ENCODE measurements at places on chromosomes 6 and 20. TPM values are rescaled to one million over a fixed set of nuclear protein-coding genes. Genes with fewer than 3 reads are reported as not detected.
A peak's percentile ranks its signal among the peaks of the same experiment; 100 is the strongest.

GRCh38 chr6:105501246-105501645, 98.4 kb upstream of the PREP start:
- no peak for DNase-seq

Gene CRNKL1
- total RNA-seq, result 14.1 TPM

GRCh38 chr20:10501402-10501801, 66.3 kb downstream of the SLX4IP start:
- DNase-seq, result no peak

DNA sequence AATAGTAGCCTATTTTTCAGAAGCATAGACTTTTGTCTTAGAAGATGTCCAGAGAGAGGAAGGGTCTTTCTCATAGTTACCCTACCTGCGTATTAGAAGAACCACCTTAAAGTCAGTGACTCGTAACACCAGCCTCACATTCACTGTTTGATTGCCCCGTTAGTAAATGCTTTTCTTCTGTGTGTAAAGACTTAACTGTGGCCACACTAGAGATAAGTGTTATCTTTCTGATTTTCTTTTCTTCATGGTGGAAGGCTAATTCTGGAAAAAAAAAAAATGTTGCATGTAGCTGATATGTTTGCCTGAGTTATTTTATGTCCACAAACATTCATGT, 83.9 kb downstream of the SAMD3 start:
- DNase-seq, result no peak

Gene GRM4
- total RNA-seq, result not detected

GRCh38 chr20:6295127-6295866, 172.5 kb upstream of the FERMT1 start:
- DNase-seq, result no peak

Gene TRIM15
- not detected for total RNA-seq

Gene EGFL8
- 6.8 TPM for total RNA-seq

DNA sequence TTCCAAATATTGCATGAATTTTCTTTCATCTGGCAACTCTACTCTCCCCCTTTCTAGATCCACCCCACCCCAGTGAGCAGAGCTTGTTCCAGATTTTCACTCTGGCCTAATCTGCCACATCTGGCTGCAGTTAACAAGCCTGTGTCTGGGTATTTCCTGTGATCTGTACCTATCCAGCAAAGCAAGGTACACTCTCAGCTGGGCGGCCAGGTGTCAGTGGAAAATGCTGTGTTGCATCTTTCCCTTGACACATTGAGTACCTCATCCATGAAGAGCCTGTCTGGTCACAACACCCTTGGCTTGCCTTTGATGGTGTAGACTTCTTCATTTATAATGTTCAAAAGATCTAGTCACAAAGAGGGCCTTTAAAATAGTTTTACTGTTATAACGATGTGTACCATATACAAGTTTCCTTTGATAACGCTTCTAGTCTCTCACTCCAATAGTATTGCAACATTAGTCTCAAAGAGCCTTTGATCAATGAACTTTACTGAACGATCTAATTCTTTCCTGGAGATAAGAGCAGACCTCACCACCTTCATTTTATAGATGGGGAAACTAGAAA, 6.0 kb upstream of the RNF182 start:
- no peak for DNase-seq

Gene PLN
- 3,055 TPM for total RNA-seq

- no peak for DNase-seq
Observed at GRCh38 chr6:12636336-12636735, 80.2 kb upstream of the PHACTR1 start.

Gene CTAGE9
- not detected for total RNA-seq

- DNase-seq, result no peak
Observed at GRCh38 chr6:104579310-104579863, 280.3 kb downstream of the HACE1 start.

Gene MOG
- 12.8 TPM for total RNA-seq

DNA sequence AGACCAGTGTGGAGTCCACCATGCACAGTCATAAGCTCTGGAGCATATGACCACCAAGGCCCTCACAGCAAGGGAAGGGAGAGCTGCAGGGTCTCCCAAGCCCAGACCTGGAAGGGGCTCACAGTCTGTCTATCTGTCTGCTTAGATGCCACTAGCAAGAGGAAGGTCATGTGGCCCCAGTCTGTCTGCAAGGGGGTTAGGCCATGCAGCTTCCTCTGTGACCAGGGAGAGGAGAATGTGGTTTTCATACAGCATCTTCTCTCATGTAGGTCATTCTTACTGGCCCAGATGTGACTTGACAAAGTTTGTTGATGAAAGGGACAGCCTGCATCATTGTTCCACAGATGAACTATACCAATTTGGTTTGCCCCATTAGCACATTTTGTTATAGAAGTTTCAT, 260.8 kb downstream of the FARS2 start:
- DNase-seq, result no peak

- peak; percentile 47 for DNase-seq
Observed at GRCh38 chr6:131013495-131013894, 49.5 kb downstream of the EPB41L2 start.

Gene EMILIN3
- 3.1 TPM for total RNA-seq

- DNase-seq, result no peak
Observed at GRCh38 chr6:36216559-36216958, 20.0 kb downstream of the BRPF3 start.

DNA sequence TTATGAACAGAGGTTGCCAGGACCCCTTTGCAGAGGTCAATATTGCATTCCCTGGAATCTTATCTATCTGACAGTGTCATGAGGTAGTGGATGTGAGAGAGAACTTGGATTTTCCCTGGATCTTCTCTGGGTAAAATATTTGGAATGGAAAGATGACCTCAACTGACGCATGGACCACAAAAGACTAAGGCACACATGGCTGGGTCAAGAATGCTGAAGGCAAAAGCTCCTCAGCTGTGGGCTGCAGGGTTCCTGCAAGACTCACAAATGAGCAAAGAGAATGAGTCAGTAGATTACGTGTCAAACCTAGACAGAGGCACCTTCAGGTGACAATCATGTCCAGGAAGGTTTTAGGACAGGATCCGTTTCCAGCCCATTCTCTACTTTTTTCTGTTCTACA, 484.0 kb downstream of the C6orf118 start:
- no peak for DNase-seq

GRCh38 chr20:2799688-2800520, 523 bp downstream of the CPXM1 start:
- no peak for DNase-seq

- DNase-seq, result no peak
Observed at GRCh38 chr6:142714951-142715785, 229.8 kb downstream of the HIVEP2 start.

DNA sequence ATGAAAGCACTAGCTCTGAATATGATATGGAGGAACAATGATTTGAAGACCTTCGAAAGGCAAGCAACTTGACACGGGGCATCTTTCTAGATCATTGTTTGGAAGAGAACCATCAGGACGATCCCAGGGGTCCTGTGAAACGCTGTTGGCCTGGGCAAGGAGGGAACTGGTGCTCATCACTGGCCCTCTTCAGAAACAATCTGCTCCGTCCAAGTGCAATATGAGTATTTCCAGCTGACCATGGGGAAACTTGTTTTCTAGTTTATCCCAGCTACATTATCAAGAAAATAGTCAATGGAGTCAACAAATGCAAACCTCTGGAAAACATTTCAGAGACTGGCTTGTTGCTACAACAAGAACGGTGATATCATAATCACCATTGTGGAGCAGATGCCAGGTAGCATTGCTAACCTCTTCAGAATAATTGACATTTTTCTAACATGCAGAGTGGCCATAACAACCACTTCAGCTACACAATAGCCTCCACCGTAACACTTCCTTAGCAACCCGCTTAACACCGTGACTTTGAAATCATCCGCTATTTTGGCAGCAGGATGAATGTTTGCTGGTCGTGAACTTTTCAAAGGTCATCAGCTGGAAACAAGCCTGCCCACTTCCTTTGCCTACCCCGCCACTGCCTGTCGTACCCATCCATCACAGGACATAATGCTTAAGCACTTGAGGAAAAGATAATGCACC, 112.0 kb upstream of the PDE10A start:
- no peak for DNase-seq

- DNase-seq, result no peak
Observed at GRCh38 chr6:162906479-162906878, 178.7 kb downstream of the PACRG start.

Gene DYNLT2
- 0.38 TPM for total RNA-seq

DNA sequence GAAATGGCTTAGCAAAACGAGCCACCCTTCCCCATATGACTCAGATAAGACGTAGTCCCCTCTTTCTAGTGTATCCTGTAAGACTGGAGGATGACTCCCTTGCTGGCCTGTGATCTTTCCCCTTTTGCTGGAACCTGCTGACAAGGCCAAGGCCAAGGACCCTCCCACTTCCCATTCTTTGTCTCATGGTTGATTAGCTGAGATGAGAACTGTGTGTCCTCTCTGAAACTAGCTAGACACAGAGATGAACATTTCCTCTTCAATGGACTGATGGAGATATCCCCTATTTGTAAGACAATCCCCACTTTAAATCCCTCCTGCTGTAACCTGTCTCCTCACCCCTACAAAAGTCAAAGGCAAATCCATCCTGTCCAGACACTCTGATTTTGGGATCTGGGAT, 33.4 kb upstream of the SCRT2 start:
- DNase-seq, result no peak

DNA sequence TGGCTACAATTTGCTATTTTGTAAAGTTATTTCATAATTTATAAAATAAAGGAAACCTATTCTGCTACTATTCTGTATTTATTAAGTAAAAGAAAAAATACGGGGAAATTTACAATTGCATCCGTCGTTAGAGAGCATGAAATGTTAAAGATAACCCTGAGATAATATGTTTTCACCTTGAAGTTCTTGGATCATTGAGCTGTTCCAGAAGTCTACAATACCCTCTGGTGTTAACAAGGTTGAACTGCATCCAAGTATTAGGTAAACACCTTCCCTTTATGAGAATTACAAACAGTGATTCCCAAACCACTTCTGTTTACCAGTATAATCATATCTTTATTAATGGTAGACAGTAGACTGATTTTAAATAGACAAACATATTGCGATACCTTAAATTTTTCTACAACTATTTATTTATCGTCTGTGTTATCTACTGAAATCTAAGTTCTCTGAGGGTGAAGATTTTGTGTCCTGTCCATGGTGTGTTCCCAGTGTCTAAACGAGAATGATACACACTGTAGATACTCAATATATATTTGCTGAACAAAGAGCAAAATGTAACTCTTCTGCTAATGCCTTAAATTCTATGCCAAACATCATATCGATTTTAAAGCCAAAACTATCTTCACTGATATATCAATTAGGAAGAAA, 28.2 kb downstream of the TBC1D32 start:
- DNase-seq, result no peak

Gene EFCAB8
- total RNA-seq, result not detected

GRCh38 chr6:86459978-86460377, 477.4 kb upstream of the HTR1E start:
- DNase-seq, result no peak

Gene UBE2C
- 1.1 TPM for total RNA-seq

DNA sequence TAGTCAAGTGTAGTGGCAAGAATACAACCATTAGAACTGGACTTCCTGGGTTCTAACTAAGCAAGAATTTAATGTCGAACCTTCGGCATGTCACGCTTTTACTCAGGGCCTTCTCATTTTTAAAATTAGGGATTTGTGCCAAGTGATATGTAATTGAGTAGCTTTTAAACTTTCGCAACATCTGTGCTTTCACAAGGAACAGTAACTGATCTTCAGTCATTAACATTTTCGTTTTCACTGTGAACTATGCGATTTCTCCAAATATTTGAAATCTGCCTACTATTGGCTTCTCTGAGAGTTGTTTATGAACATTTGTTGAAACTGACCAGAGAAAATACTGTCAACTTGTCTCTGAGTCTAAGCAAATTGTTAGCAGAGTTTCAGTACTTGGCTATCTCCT, 27.6 kb downstream of the GRM1 start:
- no peak for DNase-seq

All from heart right ventricle (tissue), 16 donors.